ENCODE measurements at places on chromosomes 1 and 21.

DNA sequence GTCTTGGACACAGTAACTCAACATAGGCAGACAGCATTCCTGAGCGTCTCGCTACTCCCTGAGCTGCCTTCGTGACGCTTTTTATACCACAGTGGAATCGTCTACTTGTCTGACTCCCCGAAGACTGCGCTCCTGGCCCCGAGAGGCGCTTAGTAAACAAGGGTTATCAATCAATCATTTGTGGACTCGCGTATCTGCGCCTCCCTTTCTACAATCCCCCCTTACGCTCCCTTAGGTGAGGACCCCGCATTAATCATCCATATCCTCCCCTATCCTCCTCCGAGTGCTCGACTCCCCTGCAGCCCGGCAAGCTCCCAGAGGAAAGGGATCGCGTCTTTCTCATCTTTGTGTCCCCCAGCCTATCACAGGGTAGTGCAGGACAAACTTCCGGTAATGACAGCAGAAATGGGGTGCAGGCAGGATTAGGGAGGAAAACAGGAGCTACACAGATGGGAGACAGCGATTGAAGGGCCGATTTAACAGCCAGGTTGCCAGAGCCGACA lies 522 bp downstream of the TMEM59 start:
- peak; percentile 36 for DNase-seq

DNA sequence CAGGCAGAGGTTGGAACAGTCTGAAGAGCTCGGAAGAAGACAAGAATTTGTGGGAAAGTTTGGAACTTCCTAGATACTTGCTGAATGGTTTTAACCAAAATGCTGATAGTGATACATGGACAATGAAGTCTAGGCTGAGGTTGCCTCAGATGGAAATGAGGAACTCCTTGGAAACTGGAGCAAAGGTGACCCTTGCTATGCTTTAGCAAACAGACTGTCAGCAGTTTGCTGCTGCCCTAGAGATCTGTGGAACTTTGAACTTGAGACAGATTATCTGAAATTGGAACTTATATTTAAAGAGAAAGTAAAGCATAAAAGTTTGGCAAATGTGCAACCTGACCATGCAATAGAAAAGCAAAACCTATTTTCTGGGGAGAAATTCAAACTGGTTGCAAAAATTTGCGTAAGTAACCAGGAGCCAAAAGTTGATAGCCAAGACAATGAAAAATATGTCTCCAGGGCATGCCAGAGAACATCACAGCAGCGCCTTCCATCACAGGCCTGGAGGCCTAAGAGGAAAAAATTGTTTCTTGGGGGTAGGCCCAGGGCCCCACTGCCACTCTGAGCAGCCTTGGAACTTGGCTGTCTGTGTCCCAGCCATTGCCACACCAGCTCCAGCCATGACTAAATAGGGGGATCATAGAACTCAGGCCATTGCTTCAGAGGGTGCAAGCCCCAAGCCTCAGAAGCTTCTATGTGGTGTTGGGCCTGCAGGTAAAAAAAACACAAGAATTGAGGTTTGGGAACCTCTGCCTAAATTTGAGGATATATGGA lies 675.3 kb downstream of the LTN1 start:
- DNase-seq: no peak

GRCh38 chr1:48761986-48762385 lies 14.7 kb downstream of the BEND5 start:
- no peak for DNase-seq

- DNase-seq: peak; percentile 22
Observed at GRCh38 chr1:244603498-244603897, 49.4 kb upstream of the DESI2 start.
